ENCODE measurements at places on chromosomes 1 and 21. TPM values are rescaled to one million over a fixed set of nuclear protein-coding genes. Genes with fewer than 3 reads are reported as not detected.

DNA sequence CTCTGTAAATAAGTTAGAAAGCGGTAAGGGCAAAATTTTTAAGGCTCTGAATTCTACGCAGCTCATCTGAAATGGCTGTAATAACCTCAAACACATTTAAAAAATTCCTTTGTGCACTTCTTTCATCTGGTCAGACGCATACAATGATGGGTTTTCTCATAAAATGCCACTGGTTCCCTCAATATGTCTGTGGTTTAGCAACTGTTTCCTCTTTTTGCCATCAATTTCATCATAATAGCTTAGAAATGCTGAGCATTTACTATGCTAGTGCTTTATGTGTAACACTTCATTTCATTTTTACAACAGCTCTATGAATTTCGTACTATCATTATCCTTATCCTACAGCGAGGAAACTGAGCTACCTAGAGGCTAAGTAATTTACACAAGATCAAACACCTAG, 35.3 kb upstream of the DMRTA2 start:
- no peaks in the 10 kb centered on the region for H3K4me1 ChIP-seq
- H3K4me3 ChIP-seq = no peak overlapping the region

ZNF691 gene
- 16.8 TPM for total RNA-seq

B3GALNT2 gene
- 24.4 TPM for total RNA-seq

RAB29 gene
- total RNA-seq = 6.8 TPM

CD1E gene
- total RNA-seq = not detected
